ENCODE measurements at places on chromosomes 16 and 17. TPM values are rescaled to one million over a fixed set of nuclear protein-coding genes. Genes with fewer than 3 reads are reported as not detected.

GGT6 gene
- not detected for total RNA-seq

SLX4 gene
- total RNA-seq = 8.6 TPM

CACNG4 gene
- 44.0 TPM for total RNA-seq

PLA2G10 gene
- total RNA-seq = not detected

TEKT5 gene
- not detected for total RNA-seq

HEATR9 gene
- not detected for total RNA-seq
